ENCODE measurements at places on chromosomes 6 and 20.

- no peak for DNase-seq
Measured at GRCh38 chr6:147738099-147738498, 229.6 kb downstream of the SAMD5 start.

DNA sequence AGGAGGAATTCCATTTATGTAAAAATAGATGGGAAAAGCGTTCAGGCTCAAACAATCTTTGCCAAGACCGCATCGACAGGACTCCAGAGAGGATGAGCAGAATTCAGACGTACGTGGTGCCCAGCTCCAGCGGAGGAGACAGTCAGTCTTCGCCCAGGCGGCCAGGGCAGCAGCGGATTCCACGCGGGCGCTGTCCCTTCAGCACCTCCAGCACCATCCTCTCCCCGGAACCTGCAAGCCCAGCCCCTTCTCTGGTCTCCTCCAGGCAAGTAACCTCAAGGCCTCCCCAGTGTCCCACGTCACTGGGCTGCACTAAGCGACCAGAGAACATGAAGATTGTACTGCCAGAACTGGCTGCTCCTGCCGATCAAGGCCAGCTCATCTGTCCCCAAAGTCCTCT, 2.8 kb upstream of the KCNQ2 start:
- no peak for DNase-seq

GRCh38 chr20:31918466-31919105, 33.3 kb downstream of the PDRG1 start:
- no peak for DNase-seq

DNA sequence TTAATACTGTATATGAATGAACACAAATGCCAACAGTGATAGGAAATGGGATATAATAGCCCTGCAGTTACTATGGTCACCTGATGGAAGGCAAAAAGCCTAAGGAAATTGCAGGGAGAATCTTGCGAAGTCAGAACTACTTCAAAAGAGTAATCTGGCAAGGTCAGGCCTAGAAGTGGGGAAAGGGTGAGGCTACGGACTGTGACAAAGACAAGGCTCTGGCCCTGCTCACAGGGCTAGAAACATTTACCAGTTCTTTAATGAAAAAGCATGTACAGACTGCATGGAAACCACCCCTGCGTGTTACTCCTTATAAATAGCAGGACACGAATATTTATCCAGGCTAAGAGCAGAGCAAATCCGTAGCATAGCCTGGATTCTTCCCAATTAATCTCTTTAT, 52.5 kb upstream of the HECA start:
- no peak for DNase-seq

GRCh38 chr6:134954272-134955000, 4.5 kb upstream of the ALDH8A1 start:
- no peak for DNase-seq

Measured in T-helper 22 cell (primary cell).